ENCODE measurements at places on chromosomes 6 and 20.
A peak's percentile ranks its signal among the peaks of the same experiment; 100 is the strongest.

GRCh38 chr6:37625591-37626374, 71.9 kb downstream of the MDGA1 start:
- peaks cover 38% of the 10 kb centered on the region for H3K4me1 ChIP-seq
- peaks cover 50% of the 10 kb centered on the region for H3K27me3 ChIP-seq
- no peak overlapping the region for H3K4me3 ChIP-seq
- no peaks in the 10 kb centered on the region for H3K36me3 ChIP-seq

DNA sequence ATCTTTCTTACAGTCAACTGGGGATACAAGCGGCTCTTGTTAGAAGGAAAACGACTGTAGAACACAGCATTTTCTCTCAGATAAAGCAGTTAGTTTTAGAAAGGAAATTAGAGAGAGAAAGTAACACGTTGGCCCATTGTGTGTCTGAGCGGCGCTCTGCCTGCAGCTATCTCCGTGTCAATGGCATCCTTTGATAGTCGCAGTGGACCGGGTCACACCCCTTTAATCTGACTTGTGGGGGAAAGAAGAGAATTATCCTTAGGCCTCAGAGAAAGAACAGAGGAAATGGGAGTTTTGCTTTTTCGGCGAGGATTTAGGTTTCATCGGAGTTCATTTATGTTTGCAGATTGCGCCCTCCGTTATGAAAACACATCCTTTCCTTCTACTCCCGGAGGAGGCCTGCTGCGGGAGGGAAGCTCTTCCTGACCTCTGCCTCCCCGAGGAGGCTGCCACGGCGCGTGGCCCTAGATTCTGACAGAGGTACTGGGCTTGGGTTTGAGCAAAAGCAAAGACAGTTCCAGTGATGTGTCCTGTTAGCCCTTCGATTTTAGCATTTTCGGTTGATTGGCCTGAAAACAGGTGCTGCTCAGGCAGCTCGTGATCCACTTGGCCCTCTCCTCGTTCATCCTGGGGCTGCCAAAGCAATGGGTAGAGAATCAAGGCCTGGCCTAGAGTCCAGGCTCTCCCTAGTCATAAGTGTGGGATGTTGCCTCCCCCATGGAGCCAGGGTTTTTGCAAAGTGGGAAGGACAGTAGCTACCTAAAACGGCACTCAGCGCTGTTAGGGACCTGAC, 74.9 kb downstream of the ZDHHC14 start:
- no peak for DNase-seq
- no peak overlapping the region for H3K4me3 ChIP-seq
- H3K27me3 ChIP-seq: no peaks in the 10 kb centered on the region

DNA sequence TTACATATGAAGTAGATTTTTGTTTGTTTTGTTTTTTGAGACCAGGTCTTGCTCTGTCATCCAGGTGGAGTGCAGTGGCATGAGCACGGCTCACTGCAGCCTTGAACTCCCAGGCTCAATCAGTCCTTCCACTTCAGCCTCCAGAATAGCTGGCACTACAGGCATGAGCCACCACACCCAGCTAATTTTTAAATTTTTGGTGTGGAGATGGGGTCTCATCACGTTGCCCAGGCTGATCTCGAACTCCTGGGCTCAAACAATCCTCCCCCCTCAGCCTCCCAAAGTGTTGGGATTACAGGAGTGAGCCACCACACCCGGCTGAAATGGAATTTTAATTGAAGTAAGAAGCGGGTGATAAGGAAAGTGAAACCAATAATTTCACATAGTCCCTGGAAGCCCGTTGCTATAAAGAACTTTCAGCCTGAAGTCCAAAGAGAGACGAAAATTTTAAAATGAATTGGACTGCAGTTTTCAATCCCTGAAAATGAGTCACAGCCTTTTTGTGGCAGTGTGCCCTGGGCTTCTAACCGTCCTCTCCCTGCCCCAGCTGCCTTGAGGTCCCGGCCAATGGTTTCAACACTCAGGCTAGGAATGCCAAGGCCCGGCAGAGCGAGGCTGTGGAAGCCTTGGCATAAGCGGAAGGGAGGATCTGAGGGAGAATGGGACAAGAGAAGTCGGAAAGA, 757 bp downstream of the RAET1E start:
- no peak overlapping the region for H3K27ac ChIP-seq
- H3K4me1 ChIP-seq: peaks cover 15% of the 10 kb centered on the region
- no peak overlapping the region for H3K4me3 ChIP-seq
- DNase-seq: no peak

GRCh38 chr6:168129292-168130167, 50.5 kb upstream of the FRMD1 start:
- H3K4me3 ChIP-seq: no peak overlapping the region
- DNase-seq: no peak
- no peak overlapping the region for H3K27ac ChIP-seq

GRCh38 chr20:63097336-63097831, 90.6 kb upstream of the BHLHE23 start:
- H3K27me3 ChIP-seq: peaks cover 36% of the 10 kb centered on the region
- no peak for DNase-seq
- no peak overlapping the region for H3K4me3 ChIP-seq
- H3K4me1 ChIP-seq: no peaks in the 10 kb centered on the region

GRCh38 chr6:163416557-163417253, 2.2 kb downstream of the QKI start:
- peak; percentile 38 for DNase-seq
- H3K36me3 ChIP-seq: no peaks in the 10 kb centered on the region
- peak overlapping the region; percentile 85 for H3K27ac ChIP-seq
- peaks cover 5% of the 10 kb centered on the region for H3K4me1 ChIP-seq
- peak overlapping the region; percentile 65 for H3K4me3 ChIP-seq
- no peaks in the 10 kb centered on the region for H3K27me3 ChIP-seq

- no peak overlapping the region for H3K4me3 ChIP-seq
- no peak overlapping the region for H3K27ac ChIP-seq
- no peaks in the 10 kb centered on the region for H3K36me3 ChIP-seq
Observed at GRCh38 chr6:113364766-113365165, 492.4 kb upstream of the MARCKS start.

DNA sequence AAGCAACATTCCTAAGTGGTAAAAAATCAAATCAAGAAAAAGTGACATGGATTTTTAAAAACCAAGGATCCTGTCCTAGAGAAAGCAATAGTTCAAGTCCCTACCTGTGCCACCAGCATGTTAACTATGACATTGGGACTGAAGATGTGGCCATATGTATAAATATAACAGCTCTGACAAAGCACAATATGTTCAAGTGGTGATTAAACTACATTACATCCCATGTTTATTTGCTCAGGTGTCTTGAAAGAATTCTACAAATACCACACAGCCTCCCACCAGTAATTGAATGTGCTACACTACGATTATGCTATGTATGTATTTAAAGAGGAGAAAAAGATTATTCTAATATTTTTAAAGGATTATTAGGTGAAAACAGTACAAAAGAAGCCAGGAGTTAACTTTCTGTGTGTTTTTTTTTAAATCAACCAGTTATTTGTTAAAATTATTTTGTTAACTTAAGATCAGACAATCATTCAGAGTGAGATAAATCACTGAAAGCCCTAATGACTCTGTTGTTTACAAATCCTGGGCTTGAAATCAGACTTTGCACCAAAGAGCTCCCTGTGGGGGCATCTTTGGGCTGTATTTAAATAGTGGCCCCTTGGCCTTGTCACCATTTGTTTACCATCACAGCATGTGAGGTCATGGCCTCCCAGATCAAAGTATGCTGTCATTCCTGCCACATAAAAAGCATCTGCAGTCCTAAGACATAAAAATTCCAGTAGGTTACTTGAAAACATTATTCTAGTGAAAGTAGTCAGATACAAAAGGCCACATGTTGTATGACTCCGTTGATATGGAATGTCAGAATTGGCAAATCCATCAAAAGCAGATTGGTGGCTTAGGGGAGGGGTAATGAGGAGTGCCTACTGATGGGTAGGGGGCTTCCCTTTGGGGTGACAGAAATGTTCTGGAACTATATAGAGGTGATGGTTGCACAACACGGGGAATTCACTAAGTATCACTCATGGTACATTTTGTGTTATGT, 17.1 kb downstream of the TTLL2 start:
- peaks cover 18% of the 10 kb centered on the region for H3K27me3 ChIP-seq
- no peak for DNase-seq
- H3K4me1 ChIP-seq: no peaks in the 10 kb centered on the region
- no peak overlapping the region for H3K27ac ChIP-seq
- H3K4me3 ChIP-seq: no peak overlapping the region
- H3K36me3 ChIP-seq: no peaks in the 10 kb centered on the region

GRCh38 chr6:5866547-5867051, 140.1 kb downstream of the NRN1 start:
- H3K27ac ChIP-seq: peak overlapping the region; percentile 91
- H3K36me3 ChIP-seq: no peaks in the 10 kb centered on the region
- no peaks in the 10 kb centered on the region for H3K27me3 ChIP-seq
- no peak for DNase-seq
- H3K4me3 ChIP-seq: peak overlapping the region; percentile 27
- H3K4me1 ChIP-seq: peaks cover 27% of the 10 kb centered on the region

DNA sequence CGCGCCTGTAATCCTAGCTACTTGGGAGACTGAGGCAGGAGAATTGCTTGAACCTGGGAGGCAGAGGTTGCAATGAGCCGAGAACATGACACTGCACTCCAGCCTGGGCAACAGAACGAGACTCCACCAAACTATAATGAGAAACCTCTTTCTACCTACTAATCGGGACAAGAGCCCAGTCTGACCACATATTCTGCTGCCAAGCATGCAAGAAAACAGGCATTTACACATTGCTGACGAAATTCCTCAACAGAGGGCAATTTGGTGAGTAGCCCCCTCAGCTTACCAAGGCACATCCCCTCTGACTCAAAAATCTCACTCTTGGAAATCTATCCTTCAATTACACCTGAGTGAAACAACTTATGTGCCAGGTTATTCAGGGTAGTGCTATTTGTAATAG, 81.2 kb downstream of the SLC23A2 start:
- no peak for DNase-seq
- H3K27ac ChIP-seq: no peak overlapping the region
- H3K4me1 ChIP-seq: no peaks in the 10 kb centered on the region
- H3K36me3 ChIP-seq: peaks cover 3% of the 10 kb centered on the region
- H3K4me3 ChIP-seq: no peak overlapping the region

DNA sequence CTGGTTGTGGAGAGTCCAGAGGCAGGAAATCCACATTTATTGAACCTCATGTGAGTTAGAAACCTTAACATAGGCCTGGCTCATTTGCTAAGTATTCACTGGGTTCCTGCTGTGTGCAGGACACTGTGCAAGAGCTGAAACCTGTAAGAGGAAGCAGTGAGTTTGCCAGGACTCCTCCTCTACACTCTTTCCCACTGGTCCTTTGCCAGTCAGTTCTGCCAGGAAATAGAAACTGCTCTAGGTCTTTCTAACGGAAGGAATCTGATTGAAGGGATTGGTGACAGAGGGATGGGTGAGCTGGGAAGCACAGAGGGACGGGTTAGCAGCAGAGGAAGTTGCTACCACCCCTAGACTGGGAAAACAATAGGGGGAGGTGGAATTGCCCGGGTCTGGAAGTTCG, 234.2 kb upstream of the ECI2 start:
- H3K4me3 ChIP-seq: no peak overlapping the region
- H3K4me1 ChIP-seq: no peaks in the 10 kb centered on the region
- DNase-seq: no peak
- H3K36me3 ChIP-seq: no peaks in the 10 kb centered on the region
- H3K27me3 ChIP-seq: peaks cover 7% of the 10 kb centered on the region
- no peak overlapping the region for H3K27ac ChIP-seq

DNA sequence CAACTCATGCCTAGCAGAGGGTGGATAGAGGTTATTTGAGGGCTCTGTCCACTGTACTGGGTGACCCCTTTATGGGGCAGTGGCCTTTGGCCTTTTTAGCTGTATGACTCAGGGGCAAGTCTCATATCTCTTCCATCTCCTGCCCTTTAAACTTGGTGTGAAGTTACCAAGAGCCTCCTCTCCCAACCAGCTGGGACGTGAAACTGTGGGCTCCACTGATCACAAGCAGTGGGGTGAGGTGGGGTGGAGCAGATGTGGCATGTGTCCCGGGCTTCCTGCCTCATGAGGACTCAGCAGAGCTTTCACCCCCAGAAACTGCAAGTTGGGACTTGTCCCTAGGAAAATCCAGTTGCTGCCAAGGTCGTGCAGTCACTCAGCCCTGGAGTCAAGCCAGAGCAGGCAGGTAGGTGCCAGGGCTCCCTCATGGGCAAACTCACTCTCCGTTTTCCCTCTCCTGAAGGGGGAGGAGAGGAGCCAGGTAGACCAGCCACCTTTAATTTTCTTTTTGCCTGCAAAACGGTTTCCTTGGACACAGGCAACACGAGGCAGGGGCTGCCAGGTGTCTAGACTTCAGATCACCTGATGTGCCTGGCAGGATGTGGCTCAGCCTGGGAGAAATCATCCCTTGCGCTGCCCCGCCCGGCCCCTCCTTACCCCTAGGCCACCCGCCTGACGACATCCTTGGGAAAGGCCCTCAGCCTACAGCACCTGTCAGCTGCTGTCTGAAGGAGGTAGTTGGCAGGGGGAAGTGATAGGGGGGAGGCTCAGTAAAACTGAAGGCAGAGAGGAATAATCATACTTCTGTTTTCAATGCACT, 4.0 kb downstream of the CDKN1A start:
- H3K27ac ChIP-seq: peak overlapping the region; percentile 54
- no peak for DNase-seq
- H3K4me3 ChIP-seq: no peak overlapping the region
- H3K36me3 ChIP-seq: no peaks in the 10 kb centered on the region
